NCI-H524 (cell line): ENCODE measurements at places on chromosomes 11 and 22.

DNA sequence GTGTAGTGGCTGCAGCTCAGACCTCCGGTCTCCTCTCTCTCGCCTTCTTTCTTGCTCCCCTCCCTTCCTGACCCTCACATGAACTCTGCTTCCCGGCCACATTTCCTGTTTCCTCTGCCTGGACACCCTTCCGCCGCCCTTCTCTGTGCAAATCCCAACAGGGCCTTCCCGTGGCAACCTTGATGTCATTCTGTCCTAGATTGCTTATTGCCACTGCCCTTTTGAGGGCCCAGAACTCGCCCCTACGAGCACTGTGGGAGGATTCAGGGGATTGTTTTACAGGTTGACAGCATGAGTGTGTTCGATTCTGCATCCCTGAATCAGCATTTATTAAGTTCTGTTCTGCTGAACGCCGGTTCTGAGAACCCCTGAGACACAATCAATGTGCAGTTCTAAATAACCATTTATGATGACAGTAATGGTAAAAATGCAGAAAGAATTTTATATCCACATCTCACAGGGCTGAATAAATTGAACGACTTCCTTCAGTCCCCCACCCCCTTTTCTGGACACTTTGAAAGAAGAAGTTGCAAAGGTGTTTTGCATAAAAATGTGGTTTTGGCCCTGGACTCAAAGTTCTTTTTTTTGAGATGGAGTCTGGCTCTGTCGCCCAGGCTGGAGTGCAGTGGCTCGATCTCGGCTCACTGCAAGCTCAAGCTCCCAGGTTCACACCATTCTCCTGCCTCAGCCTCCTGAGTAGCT, 6.4 kb downstream of the BATF2 start:
- DNase-seq: no peak

DNA sequence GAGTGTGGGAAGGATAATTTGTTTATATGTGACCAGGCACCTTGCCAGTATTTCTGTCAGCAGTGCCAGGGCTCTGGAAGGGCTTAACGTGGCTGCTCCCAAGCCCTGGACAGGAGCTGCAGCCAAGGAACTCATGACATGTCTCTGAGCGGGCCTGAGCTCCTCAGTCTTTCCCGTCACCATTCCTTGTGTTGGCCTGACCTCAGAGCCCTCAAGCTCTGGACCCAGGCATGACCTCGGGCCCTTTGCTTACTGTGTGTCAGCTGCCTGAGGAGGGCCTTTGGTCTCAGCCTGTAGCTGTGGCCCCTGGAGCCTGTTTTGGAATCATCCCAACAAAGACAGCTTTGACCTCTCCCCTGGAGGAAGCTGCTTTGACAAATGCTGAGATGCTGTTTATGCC, 264.1 kb upstream of the PLET1 start:
- no peak for DNase-seq

DNA sequence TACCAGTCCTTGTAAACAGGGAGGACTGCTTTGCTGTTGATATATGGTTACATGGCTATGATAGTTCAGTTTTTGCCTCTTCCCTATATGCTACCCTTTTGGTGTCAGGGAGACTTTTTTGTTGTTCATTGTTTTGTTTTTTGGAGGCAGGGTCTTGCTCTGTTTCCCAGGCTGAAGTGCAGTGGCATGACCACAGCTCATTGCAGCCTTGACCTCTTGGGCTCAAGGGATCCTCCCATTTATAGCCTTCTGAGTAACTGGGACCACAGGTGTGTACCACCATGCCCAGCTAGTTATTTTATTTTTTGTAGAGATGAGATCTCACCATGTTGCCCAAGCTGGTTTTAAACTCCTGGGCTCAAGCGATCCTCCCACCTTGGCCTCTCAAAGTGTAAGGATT, 38.6 kb upstream of the SPTBN2 start:
- no peak for DNase-seq

GRCh38 chr22:31533374-31533773, 37.0 kb downstream of the SFI1 start:
- no peak for DNase-seq

DNA sequence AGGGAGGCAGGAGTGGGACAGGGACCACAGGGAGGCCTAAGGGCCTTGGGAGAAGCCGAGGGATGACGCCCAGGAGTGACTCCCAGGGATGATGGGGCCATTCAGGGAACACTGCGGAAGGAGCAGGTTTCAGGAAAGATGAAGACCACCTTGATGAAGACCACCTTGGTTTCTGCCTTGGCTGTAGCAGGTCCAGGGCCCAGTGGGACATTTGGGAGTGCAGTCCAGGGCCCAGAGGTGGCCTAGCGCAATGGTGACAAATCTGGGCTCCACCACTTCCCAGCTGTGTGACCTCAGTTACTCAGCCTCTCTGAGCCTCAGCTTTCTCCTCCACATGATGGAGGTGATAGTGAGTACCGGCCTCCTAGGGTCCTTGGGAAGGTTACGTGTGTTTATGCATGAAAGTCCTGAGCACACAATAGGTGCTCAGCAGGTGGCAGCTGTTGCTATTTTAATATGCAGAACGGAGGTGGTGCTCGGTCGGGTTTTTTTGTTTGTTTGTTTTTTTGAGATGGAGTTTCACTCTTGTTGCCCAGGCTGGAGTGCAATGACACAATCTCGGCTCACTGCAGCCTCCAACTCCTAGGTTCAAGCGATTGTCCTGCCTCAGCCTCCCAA, 770 bp downstream of the TSGA10IP start:
- no peak for DNase-seq

GRCh38 chr22:25102722-25103121, 96.9 kb upstream of the CRYBB3 start:
- DNase-seq: no peak
